ENCODE measurements at places on chromosomes 13 and 19. TPM values are rescaled to one million over a fixed set of nuclear protein-coding genes. Genes with fewer than 3 reads are reported as not detected.

- H3K36me3 ChIP-seq = peaks cover 15% of the 10 kb centered on the region
- H3K4me1 ChIP-seq = peaks cover 20% of the 10 kb centered on the region
- peak overlapping the region; percentile 74 for H3K4me3 ChIP-seq
- H3K27me3 ChIP-seq = peaks cover 8% of the 10 kb centered on the region
Observed at GRCh38 chr19:663682-664117, 686 bp upstream of the RNF126 start.

Gene MAP4K1
- total RNA-seq = 172 TPM

DNA sequence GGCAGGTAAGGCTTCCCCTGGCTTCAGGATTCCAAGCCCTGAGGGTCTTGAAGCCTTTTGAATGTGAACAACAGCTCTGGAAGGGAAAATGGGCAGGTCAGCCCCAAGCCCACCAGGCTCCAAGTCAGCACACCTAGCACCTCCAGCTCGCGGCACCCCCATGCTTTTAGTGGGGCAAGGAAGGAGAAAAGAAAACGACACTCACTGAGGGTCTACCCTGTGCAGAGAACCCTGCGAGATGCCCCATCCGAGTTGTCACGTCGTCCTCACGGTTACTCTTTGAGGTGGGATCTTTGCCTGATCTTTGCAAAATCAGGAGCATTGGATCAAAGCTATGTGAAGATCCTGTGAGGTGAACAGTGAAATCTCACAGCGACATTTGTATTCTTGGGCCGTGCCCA is 5.7 kb upstream of the F10 start:
- H3K27me3 ChIP-seq = peaks cover 2% of the 10 kb centered on the region
- no peak overlapping the region for H3K27ac ChIP-seq
- H3K36me3 ChIP-seq = no peaks in the 10 kb centered on the region
- no peak for DNase-seq
- H3K4me1 ChIP-seq = no peaks in the 10 kb centered on the region

- H3K27ac ChIP-seq = peak overlapping the region; percentile 20
- H3K4me3 ChIP-seq = no peak overlapping the region
- peaks cover 3% of the 10 kb centered on the region for H3K4me1 ChIP-seq
- H3K36me3 ChIP-seq = no peaks in the 10 kb centered on the region
Observed at GRCh38 chr13:24022568-24022967, 125.3 kb upstream of the C1QTNF9B start.

DNA sequence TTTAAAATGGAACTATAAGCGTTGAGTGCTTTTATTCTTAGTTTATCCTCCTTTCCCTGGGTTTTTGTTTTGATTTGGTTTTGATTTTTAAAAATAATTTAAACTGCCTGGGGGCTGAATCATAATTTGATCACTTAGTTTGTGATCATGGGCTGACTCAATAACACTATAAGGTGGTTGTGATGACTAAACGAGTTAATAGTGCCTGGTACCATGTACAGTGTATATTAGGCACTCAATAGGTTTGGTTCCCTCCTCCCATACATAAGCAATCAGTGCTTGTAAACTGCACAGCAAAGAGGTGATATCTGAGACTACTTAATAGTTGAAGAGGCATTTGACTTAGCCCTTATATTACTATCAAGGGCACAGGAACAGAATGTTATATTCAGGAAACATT is 200.9 kb upstream of the RFC3 start:
- no peaks in the 10 kb centered on the region for H3K27me3 ChIP-seq
- H3K27ac ChIP-seq = no peak overlapping the region
- peaks cover 23% of the 10 kb centered on the region for H3K4me1 ChIP-seq
- no peaks in the 10 kb centered on the region for H3K36me3 ChIP-seq

GRCh38 chr19:41530761-41531301 is 45.1 kb upstream of the CEACAM21 start:
- peak overlapping the region; percentile 84 for H3K4me3 ChIP-seq
- peaks cover 57% of the 10 kb centered on the region for H3K4me1 ChIP-seq
- peaks cover 23% of the 10 kb centered on the region for H3K36me3 ChIP-seq
- H3K27me3 ChIP-seq = peaks cover 8% of the 10 kb centered on the region
- peak overlapping the region; percentile 88 for H3K27ac ChIP-seq

GRCh38 chr13:29125191-29125933 is 305.2 kb downstream of the MTUS2 start:
- DNase-seq = no peak
- no peak overlapping the region for H3K4me3 ChIP-seq
- peaks cover 2% of the 10 kb centered on the region for H3K27me3 ChIP-seq
- H3K36me3 ChIP-seq = no peaks in the 10 kb centered on the region
- H3K27ac ChIP-seq = peak overlapping the region; percentile 61

DNA sequence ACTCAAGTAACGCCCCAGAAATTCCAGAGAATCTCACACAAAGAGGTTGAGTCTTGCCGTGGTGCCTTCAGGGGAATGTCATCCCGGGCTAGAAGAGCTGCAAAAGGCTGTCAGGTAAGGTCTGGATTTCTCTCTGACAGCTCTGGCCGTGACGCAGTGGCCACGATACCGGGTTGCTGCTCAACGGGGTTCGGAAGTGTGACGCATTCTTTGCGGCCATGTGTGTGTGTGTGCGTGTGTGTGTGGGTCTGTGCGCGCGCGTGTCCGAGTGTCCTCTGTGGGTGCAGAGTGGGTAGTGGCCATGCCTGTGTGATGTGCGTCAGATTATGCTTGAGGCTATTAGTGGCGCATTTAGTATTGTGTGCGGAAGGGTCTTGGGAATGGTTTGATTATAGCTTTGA is 306 bp downstream of the ZNF540 start:
- DNase-seq = peak; percentile 83
- peaks cover 16% of the 10 kb centered on the region for H3K36me3 ChIP-seq
- H3K4me1 ChIP-seq = peaks cover 21% of the 10 kb centered on the region
- H3K27me3 ChIP-seq = no peaks in the 10 kb centered on the region
- peak overlapping the region; percentile 97 for H3K27ac ChIP-seq
- peak overlapping the region; percentile 98 for H3K4me3 ChIP-seq

Gene GIPC3
- 0.36 TPM for total RNA-seq

GRCh38 chr13:45280751-45281634 is 60.0 kb downstream of the TPT1 start:
- H3K4me1 ChIP-seq = peaks cover 2% of the 10 kb centered on the region
- H3K27me3 ChIP-seq = no peaks in the 10 kb centered on the region
- no peak overlapping the region for H3K27ac ChIP-seq
- peaks cover 20% of the 10 kb centered on the region for H3K36me3 ChIP-seq
- DNase-seq = peak; percentile 78

Gene SIGLEC8
- 0.09 TPM for total RNA-seq

DNA sequence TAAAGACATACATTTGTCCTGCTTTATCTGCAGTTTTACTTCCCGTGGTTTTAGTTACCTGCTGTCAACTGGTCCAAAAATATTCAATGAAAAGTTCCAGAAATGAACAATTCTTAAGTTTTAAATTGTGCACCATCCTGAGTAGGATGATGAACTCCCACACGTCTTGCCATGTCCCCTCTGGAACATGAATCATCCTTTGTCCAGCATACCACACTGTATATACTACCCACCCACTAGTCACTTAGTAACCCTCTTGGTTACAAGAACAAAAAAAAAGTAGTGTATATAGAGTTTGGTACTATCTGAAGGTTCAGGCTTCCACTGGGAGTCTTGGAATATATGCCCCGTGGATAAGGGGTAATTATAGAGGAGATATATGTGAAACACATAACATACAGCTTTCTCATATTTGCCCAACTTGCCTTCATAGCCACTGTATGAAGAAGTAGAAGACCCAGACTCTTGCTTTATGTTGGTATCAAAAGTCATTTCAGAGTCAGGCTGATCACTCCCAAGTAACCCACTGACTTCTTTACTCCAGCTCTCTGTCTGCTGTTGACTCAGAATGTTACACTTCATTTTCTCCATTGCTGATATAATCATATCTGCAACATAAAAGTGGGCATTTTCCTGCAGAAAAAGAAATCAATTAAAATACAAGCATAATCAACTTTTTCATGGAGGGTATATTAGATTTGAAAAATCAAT is 19.3 kb downstream of the RUBCNL start:
- H3K27ac ChIP-seq = no peak overlapping the region
- no peaks in the 10 kb centered on the region for H3K27me3 ChIP-seq
- peaks cover 23% of the 10 kb centered on the region for H3K4me1 ChIP-seq
- DNase-seq = no peak
- no peak overlapping the region for H3K4me3 ChIP-seq

Gene FREM2
- total RNA-seq = 0.05 TPM

DNA sequence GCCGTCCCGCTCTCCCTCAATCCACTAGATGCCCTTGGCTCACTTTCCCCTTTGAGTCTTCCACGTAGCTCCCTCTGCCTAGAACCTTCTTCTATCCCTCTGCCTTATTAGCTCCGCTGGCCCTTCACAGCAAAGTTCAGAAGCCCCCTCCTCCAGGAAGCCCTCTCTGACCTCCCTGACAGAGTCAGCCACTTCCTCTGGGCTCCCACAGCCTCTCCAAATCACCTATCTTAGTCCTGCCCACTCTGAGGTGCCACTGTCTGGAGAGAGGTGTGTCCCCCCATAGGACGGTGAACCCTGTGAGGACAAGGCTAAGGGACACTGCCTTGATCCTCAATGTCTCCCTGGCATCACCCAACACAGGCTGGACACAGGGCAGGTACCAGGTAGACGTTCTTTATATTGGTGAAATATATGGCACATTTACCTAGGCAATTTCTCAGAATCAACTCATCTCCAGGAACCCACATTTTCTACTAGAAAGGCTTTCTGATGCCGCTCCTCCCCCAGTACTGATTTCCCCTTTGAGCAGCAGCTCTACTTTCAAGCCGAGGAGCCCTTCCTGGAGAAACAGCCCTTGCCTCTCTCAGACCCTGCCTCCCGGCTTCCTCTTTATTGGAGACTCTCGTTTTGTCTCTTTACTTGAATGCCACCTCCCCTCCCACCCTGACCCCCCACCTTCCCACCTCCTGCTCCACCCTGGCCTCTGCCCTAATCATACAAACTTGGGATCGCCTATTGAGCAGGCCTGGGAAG is 3.4 kb upstream of the TGFB1 start:
- H3K36me3 ChIP-seq = peaks cover 26% of the 10 kb centered on the region
- peaks cover 42% of the 10 kb centered on the region for H3K4me1 ChIP-seq
- H3K27ac ChIP-seq = peak overlapping the region; percentile 94
- DNase-seq = peak; percentile 83

GRCh38 chr13:29104461-29104860 is 284.3 kb downstream of the MTUS2 start:
- H3K27me3 ChIP-seq = no peaks in the 10 kb centered on the region
- H3K4me3 ChIP-seq = no peak overlapping the region
- no peaks in the 10 kb centered on the region for H3K36me3 ChIP-seq
- H3K4me1 ChIP-seq = no peaks in the 10 kb centered on the region

Measured in activated CD4-positive, alpha-beta T cell treated with anti-CD3 and anti-CD28 coated beads, Interleukin-2, amount 10 ng/mL, durations not matched to agents 24 days and 14 days (primary cell).